AG08395 (cell line): ENCODE measurements at places on chromosomes 6 and 20.
A peak's percentile ranks its signal among the peaks of the same experiment; 100 is the strongest.

DNA sequence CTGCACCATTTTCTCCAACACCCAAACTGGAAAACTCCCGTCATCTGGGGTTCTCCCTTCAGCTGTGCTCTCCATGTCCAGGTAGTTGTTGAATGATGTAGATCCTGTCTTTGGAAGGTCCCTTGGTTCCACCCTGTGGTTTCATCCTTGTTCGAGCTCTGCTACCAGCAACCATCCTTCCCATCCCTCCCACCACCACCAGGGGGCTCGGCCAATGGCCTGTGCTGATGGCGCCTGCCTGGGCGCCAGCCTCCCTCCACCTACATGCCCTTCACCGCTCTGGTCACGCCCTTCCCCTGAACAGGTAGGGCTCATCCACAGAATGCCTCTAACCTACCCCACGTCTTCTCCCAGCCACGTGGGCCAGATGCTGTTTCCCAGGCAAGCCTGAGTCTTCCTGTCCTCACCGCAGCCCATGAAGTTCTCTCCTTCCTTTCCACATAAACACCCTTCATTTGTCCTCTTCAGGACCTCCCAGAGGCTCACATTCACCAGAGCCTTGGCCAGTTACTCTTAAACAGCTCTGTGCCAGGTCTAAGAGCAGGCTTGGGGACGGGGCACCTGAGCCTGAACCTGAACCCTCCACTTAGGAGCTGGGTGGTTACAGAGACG lies 75.1 kb upstream of the DUSP22 start:
- no peak for DNase-seq

GRCh38 chr6:37822851-37823682 lies 3.5 kb downstream of the ZFAND3 start:
- no peak for DNase-seq

- DNase-seq, result no peak
Observed at GRCh38 chr20:22459754-22460153, 124.6 kb downstream of the FOXA2 start.

DNA sequence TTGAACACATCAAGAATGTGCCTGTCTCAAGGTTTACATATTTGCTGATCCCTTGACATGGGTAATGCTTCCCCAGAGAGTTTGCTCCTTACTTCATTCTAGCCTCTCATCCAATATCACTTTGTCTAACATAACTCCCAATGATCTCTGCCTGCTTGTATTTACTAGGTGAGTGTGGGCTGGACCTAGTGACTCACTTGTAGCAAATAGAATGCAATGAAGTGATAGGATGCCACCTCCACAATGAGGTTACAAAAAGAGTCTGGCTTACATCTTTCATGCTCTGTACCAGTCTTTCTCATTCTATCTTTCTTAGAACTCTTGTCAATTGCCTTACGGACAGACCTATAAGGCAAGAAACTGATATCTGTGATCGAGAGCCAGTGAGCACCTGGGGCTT lies 44.9 kb upstream of the TMEM200A start:
- DNase-seq, result no peak

DNA sequence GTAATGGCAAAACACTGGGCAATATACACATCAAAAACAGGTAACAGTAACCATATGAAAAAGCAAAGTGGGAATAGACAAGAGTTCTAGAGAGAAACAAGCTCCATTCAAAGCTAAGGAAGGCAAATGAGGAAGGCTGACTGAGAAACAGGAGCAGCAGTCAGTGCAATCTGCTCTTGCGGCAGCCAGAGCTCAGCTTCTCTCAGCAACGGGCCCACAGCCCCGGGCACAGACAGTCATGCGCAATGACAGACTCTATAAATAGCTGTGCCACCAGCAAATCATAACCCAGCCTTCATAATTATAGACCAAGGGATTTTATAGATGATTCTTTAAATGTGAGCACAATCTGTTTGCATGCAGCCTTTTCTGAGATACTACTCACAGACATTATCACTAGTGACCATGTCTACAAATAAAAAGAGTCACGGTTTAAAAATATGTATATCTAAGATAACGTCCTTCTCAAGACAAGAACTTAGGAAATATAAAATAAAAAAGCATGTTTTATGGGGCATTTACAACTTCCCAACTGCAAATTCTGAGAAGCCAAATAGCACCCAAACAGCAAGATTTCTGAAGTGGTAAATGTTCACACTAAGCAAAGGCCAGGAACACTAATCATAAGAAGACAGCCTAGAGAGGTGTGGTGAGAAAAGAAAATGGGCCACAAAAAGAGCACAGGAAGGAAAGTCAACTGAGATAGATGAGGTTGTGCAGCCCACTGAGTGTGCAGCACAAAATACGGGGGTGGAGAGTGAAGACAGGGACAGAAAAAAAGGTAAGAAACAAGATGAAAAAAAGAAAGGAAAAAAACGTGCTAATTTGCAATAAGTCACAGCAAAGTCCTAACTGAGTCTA lies 39.9 kb upstream of the BEND6 start:
- DNase-seq, result no peak

DNA sequence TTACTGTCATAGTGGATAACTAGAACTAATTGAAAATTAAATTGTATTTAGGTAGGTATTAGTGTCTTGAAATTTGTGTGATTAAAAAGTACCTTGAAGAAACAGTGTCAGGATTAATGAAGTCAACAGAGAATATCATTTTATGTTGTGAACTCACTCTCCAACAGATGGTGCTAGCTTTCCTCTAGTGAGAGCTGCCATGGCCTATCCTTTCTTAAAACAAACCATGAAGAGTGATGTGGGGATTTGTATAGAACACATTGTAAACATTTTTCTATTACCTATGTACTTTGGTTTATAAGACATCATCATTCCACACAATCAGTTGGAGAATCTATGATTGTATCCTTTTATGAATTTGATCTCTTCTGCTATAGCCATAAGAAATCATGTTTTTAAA lies 4.8 kb upstream of the SRSF12 start:
- DNase-seq, result peak; percentile 28

- no peak for DNase-seq
Observed at GRCh38 chr20:53890443-53891305, 179.7 kb downstream of the BCAS1 start.

GRCh38 chr6:70107852-70108629 lies 194.8 kb downstream of the COL9A1 start:
- peak; percentile 45 for DNase-seq

DNA sequence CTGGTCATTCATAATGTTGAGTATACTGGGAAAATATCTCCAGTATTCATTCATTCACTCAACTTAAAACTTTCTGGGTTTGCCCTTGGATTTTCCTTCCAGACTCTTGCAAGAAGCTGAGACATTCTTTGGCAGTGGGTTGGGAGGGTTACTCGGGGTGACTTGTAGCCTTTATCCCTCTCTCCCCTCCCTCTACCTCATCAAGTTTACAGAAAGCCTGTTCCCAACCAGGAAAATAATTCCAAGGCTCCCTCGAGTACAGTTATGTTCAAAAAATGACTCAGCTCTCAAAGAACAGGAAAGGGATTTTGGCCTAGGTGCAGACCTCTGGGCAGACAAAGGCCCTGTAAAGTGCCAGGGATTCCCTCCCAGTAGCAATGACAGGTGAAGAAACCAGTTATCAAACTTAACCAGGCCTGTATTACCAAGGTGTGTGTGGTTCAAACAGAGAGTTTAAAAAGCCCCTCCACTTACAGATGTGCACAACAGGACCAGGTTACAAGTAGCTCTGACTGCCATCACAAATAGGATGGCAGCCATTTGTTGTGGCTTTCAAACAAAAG lies 22.2 kb downstream of the FKBP1A start:
- DNase-seq, result peak; percentile 65

DNA sequence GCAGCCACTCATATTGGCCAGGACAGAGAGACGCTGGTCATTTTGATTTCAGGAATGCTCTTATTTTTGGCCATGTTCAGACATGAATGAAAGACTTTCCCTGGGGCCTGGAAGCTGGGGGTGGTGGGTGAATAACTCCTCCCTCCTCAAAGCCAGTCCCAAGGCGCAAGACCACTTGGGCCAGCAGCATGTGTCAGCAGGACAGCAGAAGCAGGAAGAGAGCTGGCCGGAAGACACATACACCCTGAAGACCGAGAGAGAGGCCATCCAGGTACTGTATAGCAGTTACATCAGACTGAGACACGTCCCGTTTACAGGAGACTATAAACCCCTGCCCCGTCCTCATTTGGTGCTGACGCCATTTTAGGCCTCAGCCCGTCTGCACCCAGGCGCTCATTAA lies 29.2 kb upstream of the ULBP3 start:
- no peak for DNase-seq

DNA sequence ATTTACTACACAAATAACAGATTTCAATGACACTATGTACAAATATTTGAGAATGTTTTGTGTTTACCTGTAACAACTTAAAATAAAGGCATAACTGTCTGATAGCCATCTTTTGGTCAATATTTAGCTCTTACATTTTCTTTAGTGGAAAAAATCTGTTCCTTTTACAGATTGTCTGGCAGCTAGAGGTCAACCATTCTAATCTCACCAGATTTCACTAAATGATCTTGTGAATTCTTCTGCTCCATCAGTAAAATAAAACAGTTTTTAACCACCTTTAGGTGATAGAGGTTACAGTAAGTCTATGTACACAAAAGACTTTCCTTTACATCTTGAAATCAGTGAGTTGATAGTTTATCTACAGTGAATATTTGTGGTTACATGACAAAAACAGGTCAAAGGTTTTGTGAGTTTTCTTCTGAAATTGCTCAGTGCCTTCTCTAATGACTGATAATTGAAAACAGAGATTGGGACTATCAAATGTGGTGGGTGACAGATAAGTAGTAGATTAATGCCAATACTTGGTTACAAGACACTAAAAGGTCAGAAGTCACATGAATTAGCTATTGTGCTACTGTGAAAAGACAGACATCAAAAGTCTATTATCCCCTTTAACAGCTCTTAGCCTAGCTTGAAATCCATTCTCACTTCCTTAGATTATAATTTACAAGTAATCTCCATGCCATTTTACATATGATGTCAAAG lies 47.4 kb downstream of the BMP5 start:
- no peak for DNase-seq

- no peak for DNase-seq
Observed at GRCh38 chr6:118812970-118813369, 81.0 kb upstream of the ASF1A start.
